ENCODE measurements at places on chromosomes 5 and 9. TPM values are rescaled to one million over a fixed set of nuclear protein-coding genes. Genes with fewer than 3 reads are reported as not detected.

Gene ELAVL2
- 0.66 TPM for total RNA-seq

Gene TSSK1B
- 0.33 TPM for total RNA-seq

Gene CYSRT1
- 0.66 TPM for total RNA-seq

Gene PDE6A
- total RNA-seq: under 0.01 TPM

Gene SLC46A2
- total RNA-seq: 0.16 TPM

Gene PCDHGB5
- total RNA-seq: 7.5 TPM

Gene RUFY1
- 70.0 TPM for total RNA-seq

Gene GPR150
- 0.33 TPM for total RNA-seq

DNA sequence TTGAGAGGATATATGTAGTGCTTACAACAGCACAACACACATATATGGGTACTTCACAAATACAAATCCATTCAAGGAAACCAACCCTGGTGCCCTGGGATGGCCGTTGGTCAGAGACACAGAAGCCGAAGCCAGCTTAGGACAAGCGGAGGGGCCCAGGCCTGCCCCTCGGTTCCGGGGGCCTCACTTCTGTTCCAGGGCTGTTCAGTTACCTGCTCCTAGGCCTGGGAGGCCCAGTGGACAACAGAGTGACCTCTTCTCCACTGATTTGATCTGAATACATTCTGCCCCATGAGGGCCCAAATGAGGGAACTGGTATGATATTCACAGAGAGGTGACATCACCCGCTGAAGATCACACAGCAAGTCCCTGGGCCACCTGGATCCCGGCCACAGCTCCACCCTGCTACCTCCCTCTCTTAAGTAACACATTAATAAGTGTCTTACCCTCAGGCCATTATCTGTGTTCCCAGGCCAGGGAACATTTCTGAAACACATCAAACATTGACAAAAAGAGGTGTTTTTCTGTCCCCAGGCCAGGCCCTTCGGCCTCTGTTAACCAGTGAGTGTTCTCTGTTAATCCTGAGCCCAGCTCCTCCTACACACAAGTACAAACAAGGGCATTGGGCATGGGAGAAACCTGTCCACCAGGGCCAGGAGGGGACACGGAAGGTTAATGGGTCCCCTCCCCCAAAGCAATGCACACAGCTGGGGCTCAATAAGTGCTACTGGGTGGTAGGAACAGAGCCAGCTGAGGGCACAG is 4.5 kb upstream of the GRHPR start:
- DNase-seq: peak; percentile 36

- no peak for DNase-seq
Measured at GRCh38 chr9:108363311-108363710, 492.5 kb downstream of the ACTL7B start.

DNA sequence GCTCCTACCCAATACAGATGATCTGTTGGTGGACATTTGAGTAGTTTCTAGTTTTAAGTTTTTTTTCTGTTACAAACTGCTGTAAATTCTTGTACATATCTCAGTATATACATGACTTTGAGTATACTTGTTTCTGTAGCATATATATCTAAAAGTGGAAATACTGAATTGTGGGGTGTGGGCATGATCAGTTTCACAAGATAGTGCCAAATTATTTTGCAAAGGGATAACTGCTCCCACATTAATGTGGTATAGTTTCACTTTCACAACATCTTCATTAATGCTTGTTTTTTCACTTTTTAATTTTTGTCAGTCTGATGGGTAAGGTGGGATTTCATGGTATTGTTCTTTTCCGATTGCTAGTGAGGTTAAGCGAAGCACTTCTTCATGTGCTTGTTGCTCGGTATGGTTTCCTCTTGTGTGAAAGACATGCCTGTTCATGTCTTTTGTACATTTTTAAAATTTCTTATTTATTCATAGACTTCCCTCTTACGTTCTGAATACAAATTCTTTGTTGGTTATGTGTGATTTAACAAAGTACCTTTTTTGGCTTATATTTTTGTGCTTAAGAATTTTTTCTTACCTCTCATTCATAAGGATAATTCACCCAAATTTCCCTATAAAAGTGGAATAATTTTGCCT is 103.5 kb downstream of the CDC42SE2 start:
- DNase-seq: no peak

- no peak for DNase-seq
Measured at GRCh38 chr9:120104771-120105170, 475.2 kb downstream of the CDK5RAP2 start.

GRCh38 chr9:131668439-131669268 is 71.2 kb downstream of the RAPGEF1 start:
- no peak for DNase-seq

- no peak for DNase-seq
Measured at GRCh38 chr9:123234853-123235252, 33.5 kb downstream of the STRBP start.

DNA sequence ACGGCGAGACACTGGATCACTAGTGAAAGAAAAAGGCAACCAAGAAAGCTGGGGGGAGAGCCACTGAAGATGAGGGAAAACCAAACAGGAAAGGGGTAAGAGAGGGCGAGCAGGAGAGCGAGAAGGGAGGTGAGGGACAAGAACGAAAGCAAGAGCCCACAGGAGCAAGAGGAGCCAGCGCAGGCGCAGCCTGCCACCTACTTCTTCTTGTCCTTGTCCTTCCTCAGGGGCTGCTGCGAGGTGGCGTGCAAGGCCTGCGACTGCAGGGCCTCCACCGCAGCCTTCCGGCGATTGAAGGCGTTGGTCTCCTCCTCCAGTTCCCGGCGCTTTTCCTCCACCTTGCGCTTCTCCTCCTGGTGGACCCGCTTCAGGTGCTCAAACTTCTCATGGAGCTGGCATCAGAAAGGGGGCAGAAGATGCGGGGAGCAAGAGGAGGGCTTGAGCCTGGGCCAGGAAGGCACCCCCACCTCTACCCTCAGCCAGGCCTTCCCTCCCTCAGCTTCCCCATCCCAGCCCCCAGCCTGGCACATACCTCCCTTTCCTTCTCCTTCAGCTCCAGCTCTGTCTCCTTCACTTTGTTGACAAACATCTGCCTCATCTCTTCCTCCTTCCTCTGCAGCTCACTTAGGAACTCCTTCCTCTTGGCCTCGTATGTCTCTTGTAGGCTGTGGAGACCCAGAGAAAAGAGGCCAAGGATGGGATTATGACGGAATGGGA is 13.5 kb downstream of the CCNI2 start:
- DNase-seq: peak; percentile 7

DNA sequence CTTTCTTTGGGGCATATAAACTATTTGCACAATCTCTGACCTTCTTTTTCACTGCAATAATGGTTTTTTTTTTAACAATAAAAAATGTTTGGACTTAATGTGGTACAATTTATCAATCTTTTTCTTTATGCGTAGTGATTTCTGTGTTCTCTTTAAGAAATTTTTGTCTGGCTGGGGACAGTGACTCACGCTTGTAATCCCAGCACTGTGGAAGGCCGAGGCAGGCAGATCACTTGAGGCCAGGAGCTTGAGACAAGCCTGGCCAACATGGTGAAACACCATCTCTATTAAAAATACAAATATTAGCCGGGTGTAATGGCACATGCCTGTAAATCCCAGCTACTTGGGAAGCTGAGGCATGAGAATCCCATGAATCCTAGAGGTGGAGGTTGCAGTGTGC is 72.3 kb downstream of the STK32A start:
- no peak for DNase-seq

- no peak for DNase-seq
Measured at GRCh38 chr5:146699664-146700418, 178.7 kb downstream of the PPP2R2B start.

DNA sequence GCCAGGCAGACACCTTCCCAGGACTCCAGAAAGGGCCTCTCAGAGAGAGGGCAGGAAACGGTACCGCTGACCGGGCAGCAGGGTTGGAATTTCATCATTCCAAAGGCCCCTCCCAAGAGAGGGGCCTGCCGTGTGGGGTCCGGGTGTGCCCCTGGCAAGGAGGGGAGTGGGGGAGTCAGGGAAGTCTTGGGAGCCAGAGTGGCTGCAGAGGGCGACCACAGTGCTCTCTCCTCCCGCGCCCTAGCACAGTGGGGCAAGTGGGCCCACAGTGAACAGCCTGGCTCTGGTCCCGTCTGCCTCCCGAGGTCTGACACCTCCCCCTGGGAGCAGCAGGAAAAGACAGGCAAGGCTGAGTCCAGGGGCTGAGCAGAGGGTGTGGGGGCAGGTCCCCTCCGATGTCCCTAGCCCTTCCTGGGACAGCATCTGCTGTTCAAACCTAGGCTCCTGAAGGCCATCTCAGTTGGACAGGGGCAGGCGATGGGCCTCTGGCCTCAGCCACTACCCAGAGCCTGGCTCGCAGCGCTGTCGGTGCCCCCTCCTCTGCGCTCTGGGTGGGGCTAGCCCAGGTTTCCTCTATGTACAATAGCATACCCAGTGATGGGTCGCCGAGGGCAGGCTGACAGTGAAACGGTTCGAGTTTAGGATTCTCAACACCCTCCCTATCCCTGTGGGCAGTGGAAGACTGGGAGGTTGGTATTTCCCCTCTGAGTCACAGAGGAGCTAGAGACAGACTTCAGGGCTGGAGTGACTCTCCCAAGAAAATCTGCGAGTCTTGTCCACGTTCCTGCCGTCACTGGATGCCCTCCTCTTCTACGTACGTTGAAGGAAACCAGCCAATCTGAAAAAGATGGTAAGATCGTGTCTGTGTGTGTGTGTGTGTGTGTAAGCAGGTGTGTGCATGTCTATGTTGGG is 25.4 kb upstream of the SARDH start:
- peak; percentile 45 for DNase-seq

GRCh38 chr5:175706499-175706898 is 48.6 kb downstream of the HRH2 start:
- no peak for DNase-seq

GRCh38 chr5:116448450-116448849 is 126.2 kb downstream of the SEMA6A start:
- DNase-seq: no peak

DNA sequence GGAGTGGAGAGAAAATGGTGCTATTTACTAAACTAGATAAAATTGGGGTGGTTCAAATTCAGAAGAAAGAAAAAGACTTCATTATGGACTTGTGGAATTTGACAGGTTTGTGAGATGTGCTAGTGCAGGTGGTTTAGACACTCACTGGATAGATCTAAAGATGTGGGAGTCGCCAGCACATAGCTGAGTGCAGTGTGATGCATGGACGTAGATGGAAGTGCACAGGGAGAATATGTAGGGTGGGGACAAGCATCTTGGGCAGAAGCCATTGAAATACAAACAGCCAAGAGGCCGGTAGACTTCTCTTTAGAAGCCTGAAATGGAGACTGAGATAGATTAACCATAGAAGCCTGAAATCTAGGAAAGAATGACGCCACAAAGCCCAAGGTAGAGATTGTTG is 10.7 kb downstream of the HAPLN1 start:
- no peak for DNase-seq

- no peak for DNase-seq
Measured at GRCh38 chr5:73378070-73378469, 70.5 kb downstream of the FOXD1 start.

- DNase-seq: no peak
Measured at GRCh38 chr5:139394123-139394653, 716 bp downstream of the PROB1 start.

GRCh38 chr9:128921881-128922763 is 1.3 kb downstream of the PHYHD1 start:
- DNase-seq: peak; percentile 39

GRCh38 chr5:143691945-143692290 is 120.0 kb upstream of the HMHB1 start:
- DNase-seq: no peak

DNA sequence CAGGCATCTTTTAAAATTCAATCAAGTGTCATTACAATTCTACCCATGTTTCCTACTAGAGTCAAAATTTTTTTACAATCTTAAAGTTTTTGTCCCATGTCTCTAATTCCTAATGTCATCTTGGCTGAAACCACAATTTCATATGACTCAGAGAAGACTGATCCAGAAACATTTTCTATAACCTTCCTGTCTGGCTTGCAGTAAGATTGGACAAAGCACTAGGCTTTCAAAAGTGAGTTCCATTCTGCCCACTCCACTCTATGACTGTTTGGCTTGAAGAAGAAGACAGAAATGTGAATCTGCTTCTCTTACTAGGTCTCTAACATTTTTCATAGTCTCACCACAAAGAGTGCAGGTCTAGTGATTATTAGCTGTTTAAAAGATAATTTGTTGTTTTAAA is 88.8 kb downstream of the NR3C1 start:
- DNase-seq: no peak

GRCh38 chr5:139664086-139664693 is 16.0 kb downstream of the CXXC5 start:
- no peak for DNase-seq

DNA sequence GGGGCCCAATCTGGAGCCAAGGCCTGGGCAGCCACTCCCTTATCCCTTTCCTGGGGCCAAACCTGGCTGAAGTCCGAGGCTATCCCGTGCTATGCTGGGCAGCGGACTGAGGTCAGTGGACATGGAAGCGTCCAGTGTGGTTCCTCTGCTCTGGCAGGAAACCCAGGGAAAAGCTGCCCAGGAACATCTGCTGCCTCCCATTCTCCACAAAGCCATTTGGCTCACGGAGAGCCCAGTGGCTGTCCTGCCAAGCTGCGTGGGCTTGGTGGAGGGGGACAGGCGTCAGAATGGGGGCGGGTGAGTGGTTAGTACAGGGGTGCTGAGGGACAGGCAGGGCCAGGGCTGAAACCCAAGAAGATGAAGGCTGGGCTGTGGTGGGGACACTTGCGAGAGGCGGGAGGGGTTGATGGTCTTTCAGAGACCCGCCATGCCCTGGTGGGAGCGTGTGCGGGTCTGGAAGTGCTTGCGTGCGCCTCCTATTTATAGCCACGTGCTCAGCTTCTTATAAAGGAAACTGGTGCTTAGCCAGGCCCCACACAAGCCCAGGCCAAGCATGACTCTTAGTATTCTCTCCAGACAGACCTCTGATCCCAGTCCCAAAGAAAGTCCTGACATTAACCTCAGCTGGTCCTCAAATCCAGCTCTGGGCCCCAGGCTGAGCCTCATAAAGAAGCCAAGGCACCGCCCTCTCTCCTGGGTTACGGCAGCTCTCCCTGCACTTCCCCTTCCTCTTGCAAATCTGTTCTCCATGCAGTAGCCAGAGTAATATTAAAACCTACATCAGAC is 9.4 kb upstream of the SLC6A7 start:
- DNase-seq: peak; percentile 40

GRCh38 chr5:60066502-60066901 is 173.0 kb upstream of the PDE4D start:
- DNase-seq: no peak

- no peak for DNase-seq
Measured at GRCh38 chr5:37740331-37741066, 99.3 kb downstream of the GDNF start.

Data from breast epithelium (tissue), 4 donors.